ENCODE measurements at places on chromosomes 4 and X. TPM values are rescaled to one million over a fixed set of nuclear protein-coding genes. Genes with fewer than 3 reads are reported as not detected.

The RHOXF1 gene
- not detected for polyA plus RNA-seq

DNA sequence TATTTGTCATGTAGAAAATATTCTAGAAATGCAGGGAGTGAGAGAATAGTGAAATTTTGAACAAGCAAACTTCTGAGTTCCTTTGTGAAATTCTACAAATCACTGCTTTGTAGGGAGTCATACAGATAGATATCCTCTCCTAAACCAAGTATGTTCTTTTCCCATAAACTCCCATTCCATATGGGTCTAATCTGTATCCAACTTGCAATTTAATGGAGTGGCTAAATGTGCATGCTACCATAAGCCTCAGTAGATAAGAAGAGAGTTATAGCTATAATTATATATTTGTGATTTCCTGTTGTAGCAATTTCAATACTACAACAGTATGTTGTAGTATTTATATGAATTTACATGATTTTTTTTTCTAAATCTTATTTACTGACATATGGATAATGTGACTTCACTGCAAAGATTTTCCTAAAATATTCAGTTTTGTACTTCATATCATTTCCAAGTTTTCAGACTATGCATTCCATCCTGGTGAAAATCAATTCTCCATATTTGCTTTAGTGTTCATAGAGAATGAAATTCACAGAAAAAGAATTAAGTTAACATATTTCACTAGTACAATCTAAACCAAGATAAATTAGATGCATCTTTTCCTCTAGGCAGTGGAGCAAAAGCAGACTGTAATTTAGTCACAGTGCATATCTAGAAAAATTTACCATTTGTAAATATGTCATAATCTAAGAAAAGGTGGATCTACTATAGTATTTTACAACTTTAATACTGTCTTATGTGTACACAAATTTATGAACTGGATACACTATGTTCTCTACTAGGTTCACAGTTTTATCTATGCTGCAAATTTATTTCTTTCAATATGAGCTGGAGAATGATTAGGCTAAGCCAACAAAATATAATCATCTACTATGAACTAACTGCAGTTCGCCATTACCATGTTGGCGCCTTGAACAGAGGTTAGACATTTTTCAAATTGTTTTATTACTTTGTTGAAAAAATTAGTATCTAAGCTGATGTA is 372.9 kb upstream of the NDST3 start:
- DNase-seq, result no peak

GRCh38 chrX:122565952-122566351 is 618.1 kb upstream of the GRIA3 start:
- DNase-seq, result peak; percentile 93

DNA sequence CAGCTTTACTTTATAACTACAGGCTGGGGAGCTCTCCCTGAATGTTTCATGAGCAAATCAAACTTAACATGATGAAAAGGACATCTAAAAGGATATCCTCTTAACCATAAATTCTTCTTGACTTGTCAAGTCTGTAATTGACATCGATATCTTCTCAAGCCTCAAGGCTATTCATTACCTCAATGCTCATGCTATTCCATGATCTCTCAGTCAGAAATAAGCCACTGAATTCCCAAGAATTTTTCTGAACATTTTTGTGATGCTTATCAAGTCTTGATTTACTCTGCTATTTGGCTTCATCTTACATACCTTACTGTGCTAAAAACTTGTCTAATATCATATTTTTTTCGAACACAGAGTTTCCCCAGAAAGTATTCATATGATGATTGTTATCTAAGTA is 433.4 kb downstream of the PDGFC start:
- no peak for DNase-seq

The ADGRL3 gene
- polyA plus RNA-seq, result not detected

DNA sequence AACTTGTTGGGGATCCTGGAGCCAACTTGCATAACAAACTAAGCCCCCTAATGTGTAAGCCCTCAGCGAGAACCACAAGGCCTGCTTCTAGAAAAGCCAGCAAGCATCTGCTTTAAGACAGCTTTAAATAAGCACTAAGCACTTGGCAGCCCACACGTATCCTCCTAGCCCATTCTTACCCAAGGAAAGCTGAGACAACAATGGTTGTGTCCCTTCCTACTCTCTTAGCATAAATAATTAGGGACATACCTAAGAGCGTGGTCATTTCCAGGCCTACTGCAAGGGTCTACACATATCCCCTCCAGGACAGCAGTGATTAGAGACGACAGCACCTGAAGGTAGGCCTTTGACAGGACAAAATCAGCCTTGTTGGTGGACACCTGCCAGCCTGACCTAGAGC is 322.8 kb upstream of the PPARGC1A start:
- DNase-seq, result no peak

DNA sequence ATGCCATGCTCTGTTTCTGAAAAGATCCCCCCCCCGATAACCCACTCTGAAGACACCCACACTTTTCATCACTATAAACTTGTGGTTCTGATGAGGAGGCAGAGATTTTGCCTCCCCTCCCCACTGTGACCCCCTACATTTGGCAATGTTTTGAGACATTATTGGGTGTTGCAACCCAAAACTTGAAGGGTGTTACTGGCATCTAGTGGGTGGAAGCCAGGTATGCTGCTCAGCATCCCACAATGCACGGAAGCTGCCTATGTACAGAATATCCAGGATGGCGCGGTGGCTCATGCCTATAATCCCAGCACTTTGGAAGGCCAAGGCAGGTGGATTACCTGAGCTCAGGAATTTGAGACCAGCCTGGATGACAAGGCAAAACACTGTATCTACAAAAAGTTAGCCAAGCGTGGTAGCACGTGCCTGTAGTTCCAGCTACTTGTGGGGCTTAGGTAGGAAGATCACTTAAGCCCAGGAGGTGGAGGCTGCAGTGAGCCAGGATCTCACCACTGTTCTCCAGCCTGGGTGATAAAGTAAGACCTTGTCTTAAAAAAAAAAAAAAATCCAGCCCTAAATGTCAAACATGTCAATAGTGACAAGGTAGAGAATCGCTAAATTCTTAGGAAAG is 87.3 kb downstream of the SCD5 start:
- DNase-seq, result no peak

The FRYL gene
- polyA plus RNA-seq, result 12.4 TPM

DNA sequence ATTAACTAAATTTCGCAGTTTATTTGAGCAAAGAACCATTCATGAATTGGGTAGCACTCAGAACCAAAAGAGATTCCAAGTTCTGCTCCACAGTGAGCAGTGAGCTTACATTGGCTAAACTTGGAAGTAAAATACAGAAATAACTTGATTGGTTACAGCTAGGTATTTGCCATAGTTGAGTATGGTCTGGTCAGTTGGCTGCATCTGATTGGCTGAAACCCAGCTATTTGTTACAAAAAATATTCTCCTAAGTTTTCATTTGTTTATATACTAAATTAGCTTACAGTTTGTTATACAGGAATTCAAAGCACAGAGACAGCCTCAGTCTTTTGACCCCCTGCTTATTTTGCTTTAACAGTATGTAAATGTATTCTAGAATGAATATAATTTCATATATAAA is 215.1 kb downstream of the RELL1 start:
- DNase-seq, result no peak

The NDST3 gene
- polyA plus RNA-seq, result not detected

- no peak for DNase-seq
Observed at GRCh38 chrX:11447418-11447817, 154.2 kb downstream of the AMELX start.

DNA sequence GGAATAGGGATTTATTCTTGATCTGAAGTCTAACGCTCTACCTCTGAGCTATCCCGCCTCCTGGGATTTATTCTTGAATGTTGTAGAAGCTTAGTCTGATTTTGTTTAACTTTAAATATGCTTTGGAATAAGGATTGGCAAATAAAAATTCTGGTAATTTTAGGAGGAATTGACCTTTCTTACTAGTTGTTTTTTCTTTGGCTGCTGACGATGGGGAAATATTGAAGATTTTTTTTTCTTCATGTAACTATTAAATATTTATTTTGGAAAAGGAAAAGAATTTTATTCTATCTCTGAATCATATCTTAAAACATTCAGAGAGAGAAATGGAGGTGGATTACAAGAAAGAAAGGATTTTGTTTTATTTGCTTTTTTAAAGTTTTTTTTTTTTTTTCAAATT is 122.9 kb downstream of the PDLIM5 start:
- DNase-seq, result no peak

The CTAG2 gene
- not detected for polyA plus RNA-seq

GRCh38 chr4:183249854-183250253 is 70.2 kb downstream of the CLDN22 start:
- DNase-seq, result peak; percentile 66

- peak; percentile 27 for DNase-seq
Observed at GRCh38 chrX:109872021-109872732, 130.7 kb upstream of the TMEM164 start.

DNA sequence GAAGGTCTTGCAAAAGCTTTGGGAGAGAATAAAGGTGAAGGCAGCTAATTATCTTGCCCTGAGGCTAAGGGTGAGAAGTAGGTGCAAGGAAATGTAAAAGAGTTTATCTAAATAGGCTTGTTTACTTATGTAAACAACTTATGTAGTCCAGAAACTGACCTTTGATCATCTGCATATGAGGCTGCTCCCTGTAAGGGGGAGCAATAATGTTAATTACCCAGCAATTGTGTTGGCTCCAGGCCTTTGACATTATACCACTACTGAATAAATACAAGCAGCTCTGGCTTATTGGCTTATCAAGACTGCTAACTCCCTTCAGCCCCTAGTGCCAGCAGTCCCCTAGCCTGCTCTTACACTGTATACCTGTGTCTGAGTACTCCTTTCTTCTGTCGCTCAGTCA is 303.7 kb upstream of the GNPDA2 start:
- DNase-seq, result no peak

DNA sequence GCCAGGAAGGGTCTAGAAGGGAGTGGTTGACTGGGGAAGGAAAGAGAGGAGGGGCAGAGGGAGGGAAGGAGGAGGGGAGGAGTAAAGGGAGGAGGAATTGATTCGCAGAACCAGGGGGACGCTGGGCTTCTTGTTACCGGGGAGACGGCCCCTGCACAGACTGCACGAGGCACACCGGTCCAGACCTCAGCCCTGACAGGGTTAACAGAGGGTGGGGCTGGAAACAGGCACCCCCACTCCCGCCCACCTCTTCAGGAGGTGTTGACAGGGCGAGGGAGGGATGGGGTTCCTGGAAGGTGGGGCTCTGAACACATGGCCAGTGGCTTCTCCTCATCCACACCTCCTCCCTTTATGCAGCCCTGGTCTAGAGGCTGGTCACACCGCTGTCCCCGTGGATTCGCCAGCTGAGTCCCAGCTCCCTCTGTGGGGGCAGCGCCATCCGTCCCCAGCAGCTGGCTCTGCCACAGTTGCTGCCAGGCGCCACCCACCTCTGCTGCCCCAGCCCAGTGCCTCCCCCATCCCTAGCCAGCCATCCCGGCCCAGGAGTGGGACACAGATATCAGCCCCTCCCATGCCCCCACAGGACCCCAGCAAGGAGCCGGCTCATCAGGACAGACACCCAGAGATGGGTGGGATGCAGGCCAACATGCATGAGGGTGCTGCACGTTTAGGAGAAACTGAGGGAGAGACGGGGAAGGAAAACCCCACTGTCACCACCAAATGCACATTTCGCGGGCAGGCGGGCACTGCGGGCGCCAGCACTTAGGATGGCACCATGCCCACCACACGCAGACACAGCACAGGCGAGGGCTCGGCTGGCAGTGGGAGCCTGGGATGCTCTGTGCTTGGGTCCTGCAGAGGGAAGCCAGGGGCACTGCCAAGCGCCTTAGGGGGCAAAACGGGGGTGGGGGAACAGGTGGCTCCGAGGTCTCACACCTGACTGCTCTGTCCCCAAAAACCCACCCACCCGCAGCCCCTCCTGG is 87.6 kb downstream of the ABLIM2 start:
- DNase-seq, result no peak

The GLUD2 gene
- polyA plus RNA-seq, result 0.36 TPM

- peak; percentile 4 for DNase-seq
Observed at GRCh38 chrX:121322159-121322558, 274.7 kb downstream of the GLUD2 start.

GRCh38 chr4:182885738-182886077 is 31.5 kb downstream of the DCTD start:
- DNase-seq, result no peak

The ZBTB33 gene
- polyA plus RNA-seq, result 8.5 TPM

The CC2D2A gene
- 12.2 TPM for polyA plus RNA-seq

DNA sequence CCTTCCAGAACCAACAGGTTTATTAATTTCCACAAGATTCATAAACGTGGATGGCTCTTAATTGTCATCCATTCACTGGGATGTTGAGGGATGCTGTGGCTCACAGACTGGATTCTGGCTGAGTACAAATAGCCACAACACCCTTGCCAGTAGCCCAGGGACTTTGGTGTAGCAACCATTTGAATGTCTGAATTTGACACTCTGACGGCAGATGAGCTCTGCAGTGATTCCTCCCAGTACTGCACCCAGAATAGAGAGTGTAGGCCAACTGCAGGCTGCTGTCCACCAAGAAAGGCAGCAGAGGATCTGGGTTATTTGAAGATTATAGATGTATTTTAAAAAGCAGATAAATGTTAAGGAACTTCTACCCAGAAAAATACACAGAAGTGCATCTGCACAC is 15.6 kb upstream of the MAMLD1 start:
- DNase-seq, result no peak

DNA sequence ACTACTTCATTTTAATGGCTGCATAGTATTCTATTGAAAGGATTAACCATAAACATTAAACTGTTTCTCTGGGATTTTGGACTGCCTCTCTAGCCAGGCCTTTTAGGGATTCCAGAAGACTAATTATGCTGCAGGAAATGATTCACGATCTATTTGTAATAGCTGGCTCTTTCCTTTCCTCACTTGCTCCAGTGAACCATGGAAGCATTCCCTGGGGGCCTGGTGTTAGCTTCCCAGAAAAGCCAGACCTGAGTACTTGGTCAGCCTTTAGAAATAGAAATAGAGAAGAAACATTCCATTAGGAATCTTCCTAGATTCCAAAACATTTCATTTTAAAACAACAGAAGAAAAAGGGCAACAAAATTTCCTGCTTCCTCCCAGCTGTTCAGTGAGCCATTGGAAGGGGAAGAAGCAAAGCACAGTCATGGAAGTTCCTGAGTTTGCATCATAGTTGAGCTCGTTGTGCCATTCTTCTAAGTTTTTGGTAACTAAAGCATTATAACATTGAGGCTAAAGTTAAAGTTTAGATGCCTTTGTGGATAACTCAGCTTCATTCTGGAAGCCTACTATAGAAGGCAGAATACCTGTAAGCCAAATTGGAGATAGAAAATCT is 83.5 kb downstream of the NPNT start:
- peak; percentile 85 for DNase-seq

Measured in GM23248 (cell line).